AG10803 (cell line): ENCODE measurements at places on chromosomes 13 and 19.
A peak's percentile ranks its signal among the peaks of the same experiment; 100 is the strongest.

DNA sequence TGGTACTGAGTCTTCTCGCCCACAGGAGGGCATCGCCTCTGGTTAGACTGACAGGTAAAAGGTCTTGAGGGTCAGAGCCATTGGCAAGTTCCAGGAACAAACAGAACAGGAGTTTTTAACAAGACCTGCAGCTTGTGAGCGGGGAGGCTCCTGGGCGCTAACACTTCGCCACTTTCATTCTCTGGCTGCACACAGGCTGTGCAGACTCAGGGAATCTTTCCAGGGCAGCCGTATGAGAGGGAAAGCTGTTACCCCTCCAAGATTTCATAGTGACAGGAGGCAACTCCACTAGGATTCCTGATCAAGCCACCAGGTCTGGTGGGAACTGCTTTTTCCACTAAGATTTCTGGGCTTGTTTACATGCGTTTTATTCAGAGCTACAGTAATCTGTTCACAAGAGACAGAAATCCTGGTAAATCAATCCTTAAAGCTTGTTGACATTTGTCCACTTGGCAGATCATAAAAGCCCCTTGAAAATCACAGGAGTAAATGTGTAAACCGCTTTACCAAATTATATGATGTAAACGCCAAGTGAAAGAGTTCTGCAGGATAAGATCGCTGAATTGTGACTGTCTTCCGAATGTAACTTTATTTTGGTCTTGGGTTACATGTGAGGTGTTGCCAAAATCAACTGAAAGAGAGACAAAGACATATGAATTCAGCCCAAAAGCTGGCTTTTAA is 190.6 kb downstream of the MZT1 start:
- DNase-seq: no peak

DNA sequence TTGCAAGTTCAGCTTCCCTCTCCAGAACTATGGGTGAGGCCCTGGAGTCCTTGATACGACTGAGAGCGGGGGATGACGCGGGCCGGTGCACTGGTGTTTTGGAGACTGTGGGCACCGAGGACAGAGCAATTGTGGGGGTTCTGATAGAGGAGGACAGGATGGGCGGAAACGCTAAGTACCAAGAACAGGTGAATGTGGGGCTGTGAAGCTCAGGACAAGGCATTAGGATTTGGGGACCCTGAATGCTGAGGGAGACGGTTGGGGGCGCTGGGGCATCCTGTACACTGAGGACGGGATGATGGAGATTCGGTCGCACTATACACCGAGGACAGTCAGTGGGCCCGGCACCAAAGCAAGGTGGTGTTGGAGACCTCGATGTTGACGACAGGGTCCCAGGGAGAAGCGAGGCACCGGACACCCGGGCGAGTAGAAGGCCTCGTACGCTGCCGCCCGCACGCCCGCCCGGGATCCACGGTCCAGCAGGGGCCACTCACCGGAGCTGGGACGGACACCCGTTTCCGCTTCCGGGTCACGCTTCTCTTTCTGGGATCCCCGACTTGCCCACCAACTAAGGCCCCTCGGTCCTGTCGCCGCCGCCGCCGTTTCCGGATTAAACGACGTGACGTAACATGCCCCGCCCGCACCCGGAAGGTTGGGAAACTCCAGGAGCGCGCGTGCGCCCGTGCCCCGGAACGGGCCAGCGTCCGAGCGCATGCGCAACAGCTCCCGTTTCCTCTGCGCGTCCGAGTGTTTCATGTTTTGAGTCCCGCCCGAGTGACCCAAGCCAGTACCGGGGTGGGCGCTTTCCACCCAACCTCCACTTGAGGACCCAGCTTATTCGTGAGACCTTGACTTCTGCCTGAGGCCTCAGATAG is at the start of gene CHMP2A:
TSS of gene CHMP2A (minus strand) at position 612 of the 875 bp plus-strand sequence. CDS start 893 bp downstream, outside the sequence.
- peak; percentile 97 for DNase-seq

DNA sequence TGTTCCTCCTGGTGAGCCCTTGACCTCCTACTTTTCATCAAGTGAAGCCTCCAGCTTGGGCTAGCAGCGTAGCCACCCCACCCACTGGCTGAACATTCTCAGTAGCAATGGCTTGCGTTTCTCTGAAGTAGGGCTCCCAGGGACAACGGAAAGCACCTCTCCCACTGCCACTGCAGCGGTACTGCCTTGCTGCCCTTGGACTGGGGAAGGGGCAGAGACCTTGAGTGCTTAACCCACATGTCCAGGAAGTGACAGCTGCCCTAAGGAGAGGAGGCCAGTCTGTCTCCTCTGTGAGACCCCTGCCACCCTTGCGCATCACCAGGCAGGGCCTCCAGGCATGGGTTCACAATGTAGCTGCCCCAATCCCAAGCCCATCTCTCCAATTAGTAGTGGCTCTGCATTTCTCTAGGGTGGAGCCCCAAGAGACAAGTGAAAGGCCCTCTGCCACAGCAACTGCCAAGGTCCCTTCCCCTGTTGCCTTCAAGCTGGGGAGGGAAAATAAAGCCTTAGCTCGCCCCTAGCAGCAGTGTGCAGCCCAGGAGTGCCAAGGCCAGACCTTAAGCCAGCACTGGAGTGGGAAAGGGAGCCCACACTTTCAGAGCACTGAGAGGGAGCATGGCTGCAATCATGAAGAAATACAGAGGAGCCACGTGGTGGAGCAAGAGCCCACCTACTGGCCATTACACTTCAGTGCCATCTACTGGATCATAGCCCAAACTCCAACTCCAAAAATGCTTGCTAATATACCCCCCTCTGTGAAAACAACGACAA is 175.9 kb upstream of the TRPC4 start:
- DNase-seq: peak; percentile 22

DNA sequence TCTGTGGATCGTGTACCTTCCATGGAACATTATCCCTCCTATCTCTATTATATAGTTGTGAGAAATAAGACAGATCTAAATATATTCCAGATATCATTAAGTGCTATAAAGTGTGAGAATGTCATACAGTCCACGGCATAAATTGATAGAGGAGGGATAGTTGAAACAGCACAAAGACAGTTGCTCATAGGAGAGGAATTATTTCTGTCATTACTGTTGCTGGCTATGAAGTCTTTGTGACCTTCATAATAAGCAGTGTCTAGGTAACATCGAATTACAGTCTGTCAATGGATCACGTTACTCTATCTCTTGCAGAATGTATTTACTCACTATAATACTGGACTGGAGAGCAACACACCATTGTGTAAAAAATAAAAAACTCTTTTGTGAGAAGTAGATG is 671.5 kb upstream of the PCDH20 start:
- no peak for DNase-seq

DNA sequence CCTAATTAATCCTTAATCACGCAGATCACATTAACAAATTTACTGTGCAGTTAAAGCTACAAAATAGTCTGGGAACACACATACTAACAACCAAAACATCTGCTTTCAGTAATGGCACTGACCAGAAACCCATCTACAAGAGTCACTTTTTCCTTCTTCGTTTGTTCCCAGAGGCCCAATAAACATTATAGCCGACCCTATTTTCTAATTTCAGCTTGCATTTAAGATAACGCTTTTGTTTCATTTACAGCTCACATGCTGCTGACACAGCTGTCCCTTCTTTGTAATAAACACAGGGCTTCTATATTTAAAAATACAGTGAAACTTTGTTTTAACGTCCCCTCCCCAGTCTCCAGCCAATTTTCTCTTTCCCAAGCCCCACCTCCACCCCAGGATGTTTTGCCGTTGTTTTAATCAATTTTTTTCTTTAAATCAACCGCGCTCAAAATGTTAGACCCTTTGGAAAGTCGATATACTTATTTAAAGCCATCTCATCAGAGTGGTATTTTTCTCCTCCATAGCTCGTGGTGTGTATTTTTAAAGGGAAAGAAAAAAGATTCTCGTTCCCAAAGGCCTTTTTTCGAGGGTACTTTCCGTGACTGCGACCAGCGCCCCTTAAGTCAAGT is 1.7 kb upstream of the WBP4 start:
- DNase-seq: peak; percentile 20

DNA sequence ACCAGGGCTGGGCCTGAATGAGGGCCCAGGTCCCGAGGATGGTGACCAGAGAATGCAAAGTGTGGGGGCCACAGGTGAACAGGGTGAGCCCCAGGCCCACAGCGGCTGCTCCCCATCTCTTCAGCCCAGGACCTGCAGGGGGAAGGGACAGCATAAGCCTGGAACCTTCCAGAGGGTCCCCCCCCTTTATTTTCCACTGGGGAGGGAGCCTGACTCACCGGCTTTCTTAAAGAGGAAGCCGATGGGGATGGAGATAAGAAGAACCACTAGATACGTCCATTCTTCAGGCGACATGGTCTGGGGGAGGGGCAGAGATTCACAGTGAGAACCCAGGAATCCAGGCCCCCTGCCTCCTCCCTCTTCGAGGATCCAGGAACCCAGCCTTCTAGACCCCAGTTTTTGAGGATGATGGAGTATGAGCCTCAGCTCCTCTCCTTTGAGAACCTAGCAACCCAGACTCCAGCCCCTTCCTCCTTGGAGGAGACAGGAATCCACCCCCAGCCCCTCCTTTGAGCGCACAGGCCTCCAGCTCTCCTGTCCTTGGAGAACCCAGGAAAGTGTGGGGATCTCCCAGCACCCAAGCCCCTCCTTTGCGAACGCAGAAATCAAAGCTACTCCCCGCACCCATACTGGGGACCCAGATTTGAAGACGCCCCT is 1.0 kb downstream of the MBOAT7 start:
- peak; percentile 30 for DNase-seq

DNA sequence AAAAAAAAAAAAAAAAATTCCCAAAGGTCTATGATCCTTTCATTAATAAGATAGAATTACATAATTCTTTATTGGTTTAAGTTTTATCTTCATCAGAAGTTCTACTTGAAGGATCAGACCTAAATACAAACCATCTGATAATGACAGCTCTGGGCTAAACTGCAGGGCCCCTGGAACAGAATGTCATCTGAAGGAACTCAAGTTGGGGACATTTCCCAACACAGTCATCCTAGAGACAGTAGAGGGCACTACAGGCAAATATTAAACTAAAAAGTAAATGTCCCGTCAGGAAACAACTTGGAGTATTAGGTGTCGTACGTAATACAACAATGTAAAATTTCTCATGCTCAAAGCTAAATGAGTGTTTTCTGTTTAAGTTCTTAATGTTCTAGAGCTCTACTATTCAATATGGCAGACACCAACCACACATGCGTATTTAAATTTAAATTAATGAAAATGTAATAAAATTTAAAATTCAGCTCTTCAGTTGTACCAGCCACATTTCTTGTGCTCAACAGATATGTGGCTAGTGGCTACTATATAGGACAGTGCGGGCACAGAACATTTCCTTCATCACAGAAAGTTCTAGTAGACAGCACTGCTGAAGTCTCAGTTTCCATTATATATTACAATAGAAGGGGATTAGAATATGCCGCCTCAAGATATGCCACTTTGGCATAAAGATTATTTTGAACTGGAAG is 21.8 kb upstream of the NAXD start:
- DNase-seq: peak; percentile 54

- peak; percentile 48 for DNase-seq
These were observed 9.2 kb downstream of the CCDC8 start for GRCh38 chr19:46404055-46404752.

GRCh38 chr13:96397807-96398206 is 307.9 kb downstream of the HS6ST3 start:
- DNase-seq: no peak

GRCh38 chr13:24097667-24098066 is 62.9 kb upstream of the SPATA13 start:
- DNase-seq: no peak

- DNase-seq: no peak
These were observed 71.4 kb downstream of the DGKH start for GRCh38 chr13:42119875-42120274.

DNA sequence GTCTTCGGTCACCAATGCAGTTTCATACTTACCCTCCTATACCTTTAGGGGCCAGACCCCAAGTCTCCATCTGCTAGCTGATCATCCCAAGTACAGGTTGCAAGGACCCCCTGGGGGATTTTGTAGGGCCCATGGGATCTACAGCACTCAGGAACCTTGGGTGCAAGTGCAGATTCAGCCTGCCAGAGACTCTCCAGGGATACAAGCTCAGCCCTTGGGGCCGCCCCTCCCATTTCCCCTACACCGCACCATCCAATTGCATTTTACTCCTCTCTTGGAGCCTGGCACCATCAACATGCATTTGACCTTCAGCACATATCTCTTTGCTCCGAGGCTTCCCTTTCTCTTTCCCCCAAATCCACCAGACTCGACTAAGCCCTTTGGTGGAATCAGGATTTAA is 154.7 kb upstream of the ZNF536 start:
- DNase-seq: no peak

DNA sequence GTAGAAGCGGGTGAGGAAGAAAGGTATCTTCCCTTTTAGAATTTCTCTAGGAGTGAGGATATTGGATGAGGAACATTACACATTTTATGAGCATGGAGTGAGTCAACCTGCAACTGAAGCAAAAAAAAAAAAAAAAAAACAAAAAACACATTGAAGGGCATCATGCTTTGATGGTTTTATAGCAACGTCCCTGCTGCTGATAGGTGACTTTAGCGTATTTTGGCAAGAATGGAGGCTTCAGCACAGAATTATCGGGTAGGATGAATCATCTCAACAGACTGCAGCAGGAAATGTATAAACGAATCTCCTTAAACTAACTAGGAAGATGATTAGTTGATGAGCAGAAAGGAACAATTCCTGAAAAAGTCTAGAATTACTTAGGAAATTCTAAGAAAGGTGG is 1359.6 kb upstream of the ATXN8OS start:
- DNase-seq: no peak

GRCh38 chr13:72931311-72931710 is 127.5 kb upstream of the KLF5 start:
- no peak for DNase-seq
